Activated T-helper 1 cell treated with anti-CD3 and anti-CD28 coated beads, Interleukin-2, amount 50 U/mL, for 16 hours (primary cell): ENCODE measurements at places on chromosomes 6 and 20.

- DNase-seq, result no peak
These were observed 47.6 kb downstream of the TNFAIP3 start for GRCh38 chr6:137914530-137915193.

- no peak for DNase-seq
These were observed 41.2 kb downstream of the BCAS1 start for GRCh38 chr20:54029176-54029575.

DNA sequence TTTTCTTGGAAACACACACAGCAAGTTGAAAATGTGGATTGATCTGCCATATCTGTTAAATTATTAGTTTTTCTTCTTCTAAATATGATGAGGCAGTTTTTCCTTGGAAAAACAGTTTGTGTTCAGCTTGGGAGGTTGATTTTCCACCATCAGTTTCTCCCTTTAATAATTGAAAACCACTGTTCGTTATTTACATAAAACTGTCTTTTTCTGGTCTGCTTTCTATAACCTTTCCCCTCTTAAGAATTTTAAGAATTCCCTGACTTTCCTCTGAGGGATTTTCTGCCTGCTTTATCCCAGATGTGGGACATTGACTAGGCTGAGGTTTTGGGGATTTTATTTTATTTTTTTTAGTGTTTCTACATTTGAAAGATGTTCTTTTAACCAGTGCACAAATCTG is 27.2 kb downstream of the DSE start:
- no peak for DNase-seq

- DNase-seq, result no peak
These were observed 4.9 kb downstream of the SMPD2 start for GRCh38 chr6:109445382-109445781.

DNA sequence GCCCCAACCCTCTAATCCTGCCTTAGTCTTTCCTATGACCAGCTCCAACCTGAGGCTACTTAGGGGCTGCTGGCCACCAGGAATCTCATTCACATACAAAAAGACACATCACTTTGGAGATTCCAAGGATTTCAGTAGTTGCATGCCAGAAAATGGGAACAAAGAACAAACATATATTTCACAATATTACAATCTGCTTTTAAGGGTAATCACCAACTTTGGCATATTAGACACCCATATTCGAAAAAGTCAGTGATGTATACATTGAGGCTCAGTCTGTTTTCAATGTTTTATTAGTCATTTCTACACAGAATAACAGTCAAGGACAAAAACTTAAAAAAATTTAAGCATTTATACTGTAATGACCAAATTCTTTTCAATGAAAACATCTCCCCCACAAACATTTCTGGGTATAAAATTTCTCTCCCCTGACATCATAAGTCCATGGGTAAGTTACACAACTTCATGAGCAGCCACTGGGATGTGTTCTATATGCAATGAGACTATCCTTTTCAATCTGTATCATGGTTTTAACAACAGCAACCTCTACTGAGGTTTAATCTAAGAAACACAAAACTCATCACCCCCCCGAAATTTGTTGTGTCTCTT is 103.5 kb downstream of the MAP7 start:
- no peak for DNase-seq

- DNase-seq, result no peak
These were observed 20.1 kb downstream of the FRMD1 start for GRCh38 chr6:168058691-168059551.

GRCh38 chr6:150492941-150493340 is 106.7 kb upstream of the PLEKHG1 start:
- DNase-seq, result no peak

DNA sequence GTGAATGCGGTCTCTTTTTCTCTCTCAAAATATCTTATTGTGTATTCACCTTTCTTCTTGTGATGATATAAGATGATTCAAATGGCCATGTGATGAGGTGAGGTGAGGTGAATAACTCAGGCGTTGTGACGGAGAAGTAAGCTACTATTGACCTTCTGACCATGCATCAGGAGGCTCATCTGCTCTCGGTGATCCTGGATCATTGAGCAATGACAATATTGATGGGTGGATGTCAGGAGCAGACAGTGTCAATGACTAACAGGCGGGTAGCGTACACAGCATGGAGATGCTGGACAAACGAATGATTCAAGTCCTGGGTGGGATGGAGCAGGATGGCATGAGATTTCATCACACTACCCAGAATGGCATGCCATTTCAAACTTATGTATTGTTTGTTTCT is 119.6 kb downstream of the PXDC1 start:
- DNase-seq, result no peak

- no peak for DNase-seq
These were observed 46.9 kb upstream of the ARMC2 start for GRCh38 chr6:108801366-108801765.

DNA sequence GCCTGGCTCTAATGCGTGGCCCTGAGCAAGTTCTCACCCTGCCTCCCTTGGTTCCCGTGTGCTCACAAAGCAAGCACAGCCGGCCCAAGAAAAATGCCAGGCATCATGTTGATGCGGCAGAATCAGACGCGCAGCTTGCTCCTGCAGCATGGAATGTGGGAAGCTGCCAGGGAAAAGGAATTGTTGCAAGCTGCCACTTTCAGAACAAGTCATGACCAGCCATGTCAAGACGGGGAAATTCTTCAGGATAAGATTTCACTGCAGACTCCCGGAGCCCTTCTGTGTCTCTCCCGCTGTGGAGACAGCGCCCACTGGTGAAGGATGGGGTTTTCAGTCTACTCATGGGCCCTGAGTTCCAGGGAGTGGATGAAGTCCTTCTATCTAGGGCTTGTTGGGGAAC is 4.6 kb downstream of the DACT2 start:
- no peak for DNase-seq

DNA sequence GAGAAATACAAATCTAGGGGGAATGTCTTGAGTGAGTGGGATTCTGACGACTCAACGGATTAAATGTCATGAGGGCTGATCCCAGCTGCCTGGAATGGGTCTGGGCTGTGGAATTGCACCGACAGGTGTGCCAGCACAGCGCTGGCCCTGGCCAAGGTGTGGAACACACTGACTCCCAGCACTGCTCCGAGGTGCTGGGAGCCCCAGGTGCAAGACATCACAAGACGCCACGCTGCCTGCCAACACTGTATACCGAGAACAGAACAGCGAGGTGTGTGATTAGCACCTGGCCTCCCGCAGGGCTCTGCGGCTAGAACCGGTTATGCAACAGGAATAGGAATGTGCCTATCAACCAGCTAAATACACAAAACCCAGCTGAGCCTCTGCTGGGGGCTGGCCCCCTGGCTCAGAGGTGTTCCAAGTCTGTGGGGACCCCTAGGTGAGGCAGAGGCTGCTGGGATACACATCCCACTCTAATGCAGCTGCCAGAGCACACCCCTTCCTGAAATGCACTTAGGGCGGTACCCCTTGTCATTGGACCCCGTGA is 24.8 kb upstream of the APMAP start:
- no peak for DNase-seq

DNA sequence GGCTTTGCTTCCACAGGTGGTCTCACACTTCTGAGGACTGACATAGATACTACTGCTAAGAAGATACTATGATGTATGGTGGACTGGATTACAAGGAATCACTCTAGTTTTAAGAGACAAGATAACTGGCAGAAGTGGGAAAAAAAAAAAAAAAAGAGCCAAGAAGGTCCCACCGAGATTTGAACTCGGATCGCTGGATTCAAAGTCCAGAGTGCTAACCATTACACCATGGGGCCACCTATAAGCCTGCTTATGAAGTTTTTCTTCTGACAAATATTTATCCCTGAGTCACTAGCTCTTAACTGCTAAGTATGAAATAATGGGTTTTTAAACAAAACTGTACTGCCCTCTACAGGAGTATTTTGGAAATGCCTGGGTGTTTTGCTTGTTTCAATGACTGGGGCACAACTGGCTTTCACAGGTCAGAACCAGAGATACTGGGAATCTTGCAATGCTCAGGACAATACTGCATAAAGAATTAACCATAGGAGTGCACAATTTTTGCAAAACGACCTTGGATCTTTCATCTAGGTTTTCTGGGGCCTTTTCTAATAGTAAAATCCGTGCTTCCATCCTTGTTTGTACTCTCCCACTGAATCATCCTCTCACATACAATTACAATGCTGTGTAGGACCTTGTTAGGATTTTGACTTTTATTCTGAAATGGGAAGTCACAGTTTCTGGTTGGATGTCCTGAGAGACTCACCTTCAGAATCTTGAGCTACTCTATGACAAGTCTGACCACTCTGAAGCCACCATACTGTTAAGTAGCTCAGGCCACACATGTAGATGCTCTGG is 116.3 kb downstream of the OR2B2 start:
- no peak for DNase-seq

DNA sequence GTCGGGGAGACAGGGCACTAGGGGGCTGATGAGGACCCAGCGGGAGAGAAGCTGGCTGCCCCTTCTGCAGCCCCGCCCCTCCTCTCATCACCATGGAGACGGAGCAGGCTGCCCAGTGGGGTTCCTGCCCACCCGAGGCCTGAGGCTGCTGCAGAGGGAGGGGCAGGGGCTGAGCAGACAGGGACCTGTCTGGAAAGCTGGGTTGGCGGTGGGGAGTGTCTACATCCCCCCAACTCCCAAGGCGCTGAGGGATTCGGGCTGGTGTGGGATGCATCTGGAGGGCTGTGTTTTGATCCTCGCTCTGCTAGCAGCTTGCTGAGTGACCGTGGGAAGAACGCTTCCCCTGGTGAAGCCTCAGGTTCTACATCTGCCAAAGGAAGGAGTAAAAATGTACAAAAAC is 1.2 kb upstream of the BPI start:
- no peak for DNase-seq

- DNase-seq, result no peak
These were observed 46.8 kb downstream of the CD24 start for GRCh38 chr6:106927531-106928398.

- no peak for DNase-seq
These were observed 48.4 kb upstream of the THEMIS start for GRCh38 chr6:127949251-127949650.

DNA sequence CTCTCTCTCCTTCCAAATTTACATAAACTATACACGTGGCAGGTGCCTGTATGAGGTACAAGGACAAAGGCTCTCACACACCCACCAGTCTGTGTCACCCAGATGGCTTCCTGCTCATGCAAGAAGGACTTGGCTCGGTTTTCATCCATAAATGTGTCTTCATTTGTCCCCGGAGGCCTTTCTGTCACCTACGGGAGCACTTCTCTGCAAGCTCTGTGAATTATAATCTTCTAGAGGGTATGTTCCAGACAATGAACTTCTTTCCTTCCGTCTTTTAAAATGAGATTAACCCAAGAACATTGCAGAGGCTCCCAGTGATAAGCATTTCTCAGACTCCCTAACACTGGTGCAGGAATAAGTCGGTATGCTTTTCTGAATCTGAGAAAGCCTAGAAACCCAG is 123.6 kb downstream of the PTPRT start:
- no peak for DNase-seq
